ENCODE measurements at places on chromosomes 16 and 17. TPM values are rescaled to one million over a fixed set of nuclear protein-coding genes. Genes with fewer than 3 reads are reported as not detected.
A peak's percentile ranks its signal among the peaks of the same experiment; 100 is the strongest.

Gene SNAI3
- 14.3 TPM for total RNA-seq

Gene UBE2G1
- 69.1 TPM for total RNA-seq

- DNase-seq, result no peak
Observed at GRCh38 chr17:35732806-35733136, 1.3 kb downstream of the RASL10B start.

Gene ZNF750
- total RNA-seq, result not detected

GRCh38 chr17:82915010-82915756 lies 75.4 kb upstream of the ZNF750 start:
- no peak for DNase-seq

DNA sequence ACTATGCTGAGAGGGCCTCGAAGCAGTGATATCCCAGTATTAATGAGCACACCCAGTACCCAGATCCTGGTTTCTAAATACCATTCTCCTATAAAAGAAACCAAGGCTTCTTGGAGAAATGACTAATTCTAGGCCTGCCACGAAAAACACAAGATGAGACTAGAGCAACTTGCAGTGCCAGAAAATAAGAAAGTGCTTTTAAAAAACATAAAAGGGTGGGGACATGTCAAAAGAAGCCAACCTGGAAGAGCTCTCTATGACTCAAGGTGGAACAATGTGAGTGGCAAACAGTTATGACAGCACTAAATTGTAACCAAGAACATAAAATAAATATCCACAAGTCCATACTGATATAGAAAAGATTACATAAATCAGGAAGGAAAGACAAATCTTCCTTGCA lies 153.2 kb upstream of the KCNJ18 start:
- DNase-seq, result no peak

GRCh38 chr17:52213451-52213850 lies 54.9 kb upstream of the CA10 start:
- no peak for DNase-seq

Gene SLFN11
- 50.1 TPM for total RNA-seq

- no peak for DNase-seq
Observed at GRCh38 chr16:26863931-26864330, 202.8 kb upstream of the C16orf82 start.

DNA sequence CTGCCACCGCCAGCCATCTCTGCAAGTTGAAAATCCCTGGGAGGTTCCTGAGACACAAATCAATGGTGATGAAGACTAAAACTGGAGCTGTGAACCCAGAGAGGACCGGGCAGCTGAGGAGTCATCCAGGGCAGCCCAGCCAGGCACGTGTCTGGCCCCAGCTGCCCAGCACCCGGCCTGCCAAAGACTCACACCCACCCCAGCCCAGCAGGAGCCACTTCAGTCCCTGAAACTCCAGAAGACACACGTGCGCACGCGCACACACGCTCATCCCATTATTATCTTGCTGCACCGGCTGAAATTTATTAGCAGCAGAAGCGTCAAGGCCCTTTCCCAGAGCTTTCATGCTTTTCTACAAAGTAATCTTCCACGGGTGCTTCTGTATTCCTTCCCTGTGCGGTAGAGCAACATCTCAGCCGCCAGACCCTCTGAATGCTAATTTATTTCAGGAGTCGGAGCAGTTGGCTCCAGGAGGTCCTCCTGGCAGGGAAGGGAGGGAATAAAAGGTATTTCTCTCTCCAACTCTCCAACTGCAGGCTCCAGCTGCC lies 59.8 kb upstream of the RBFOX3 start:
- DNase-seq, result no peak

DNA sequence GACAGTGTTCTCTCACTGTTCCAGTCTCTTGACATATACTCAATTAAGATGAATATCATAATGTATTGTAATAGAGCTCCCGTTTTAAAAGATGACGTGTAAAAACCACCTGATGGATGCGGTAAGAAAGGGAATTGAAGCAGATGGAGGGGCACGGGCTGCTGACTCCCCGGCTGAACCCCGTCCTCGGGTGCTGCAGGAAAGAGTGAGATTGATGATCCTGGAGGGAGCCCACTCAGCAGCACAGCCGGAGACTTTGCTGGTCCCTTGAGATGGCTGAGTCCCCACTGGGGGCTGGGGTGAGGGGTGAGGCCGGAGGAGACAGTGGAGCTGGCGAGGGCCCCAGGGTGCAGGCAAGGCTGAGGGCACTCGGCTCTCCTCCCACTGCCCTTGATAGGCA lies 217.4 kb downstream of the RPTOR start:
- DNase-seq, result no peak

Gene KCNH6
- total RNA-seq, result not detected

- DNase-seq, result no peak
Observed at GRCh38 chr17:13522749-13523148, 79.0 kb downstream of the HS3ST3A1 start.

DNA sequence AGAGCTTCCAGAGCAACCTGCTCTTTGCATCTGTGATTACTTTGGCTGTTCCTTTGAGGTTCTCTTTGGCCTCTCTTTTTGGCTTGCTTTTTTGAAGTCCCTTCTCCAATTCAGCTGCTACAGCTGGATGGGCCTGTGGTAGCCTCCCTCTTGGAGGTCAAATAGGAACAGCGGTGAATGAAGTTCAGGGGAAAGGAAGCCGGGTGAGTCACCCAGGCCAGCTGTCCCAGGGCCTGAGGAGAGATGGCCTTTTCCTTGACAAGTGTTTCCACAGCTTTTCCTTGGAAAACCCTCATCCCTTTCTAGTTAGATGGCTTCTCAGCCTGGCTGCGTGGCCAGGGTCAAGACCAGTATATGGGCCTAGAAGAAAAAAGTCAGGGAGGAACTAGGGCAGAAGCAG lies 103.1 kb downstream of the STX8 start:
- no peak for DNase-seq

GRCh38 chr16:61243954-61244353 lies 792.3 kb downstream of the CDH8 start:
- no peak for DNase-seq

DNA sequence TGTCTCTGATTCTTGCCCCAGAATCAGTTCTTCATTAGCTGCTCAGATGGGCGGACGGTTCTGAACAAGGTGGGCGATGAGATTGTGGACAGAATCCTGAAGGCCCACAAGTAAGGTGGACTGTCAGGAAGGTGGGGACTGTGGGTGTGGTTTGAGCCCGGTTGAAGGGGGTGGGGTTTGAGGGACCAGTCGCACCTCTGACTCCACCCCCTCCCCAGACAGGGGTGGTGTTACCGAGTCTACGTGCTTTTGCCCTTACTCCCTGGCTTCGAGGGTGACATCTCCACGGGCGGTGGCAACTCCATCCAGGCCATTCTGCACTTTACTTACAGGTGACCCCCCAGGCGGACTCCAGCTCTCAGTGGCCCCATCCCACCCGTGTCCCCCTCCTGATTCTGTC lies 11.3 kb downstream of the PLD2 start:
- no peak for DNase-seq

GRCh38 chr17:2703606-2704005 lies 8.0 kb downstream of the CLUH start:
- no peak for DNase-seq

DNA sequence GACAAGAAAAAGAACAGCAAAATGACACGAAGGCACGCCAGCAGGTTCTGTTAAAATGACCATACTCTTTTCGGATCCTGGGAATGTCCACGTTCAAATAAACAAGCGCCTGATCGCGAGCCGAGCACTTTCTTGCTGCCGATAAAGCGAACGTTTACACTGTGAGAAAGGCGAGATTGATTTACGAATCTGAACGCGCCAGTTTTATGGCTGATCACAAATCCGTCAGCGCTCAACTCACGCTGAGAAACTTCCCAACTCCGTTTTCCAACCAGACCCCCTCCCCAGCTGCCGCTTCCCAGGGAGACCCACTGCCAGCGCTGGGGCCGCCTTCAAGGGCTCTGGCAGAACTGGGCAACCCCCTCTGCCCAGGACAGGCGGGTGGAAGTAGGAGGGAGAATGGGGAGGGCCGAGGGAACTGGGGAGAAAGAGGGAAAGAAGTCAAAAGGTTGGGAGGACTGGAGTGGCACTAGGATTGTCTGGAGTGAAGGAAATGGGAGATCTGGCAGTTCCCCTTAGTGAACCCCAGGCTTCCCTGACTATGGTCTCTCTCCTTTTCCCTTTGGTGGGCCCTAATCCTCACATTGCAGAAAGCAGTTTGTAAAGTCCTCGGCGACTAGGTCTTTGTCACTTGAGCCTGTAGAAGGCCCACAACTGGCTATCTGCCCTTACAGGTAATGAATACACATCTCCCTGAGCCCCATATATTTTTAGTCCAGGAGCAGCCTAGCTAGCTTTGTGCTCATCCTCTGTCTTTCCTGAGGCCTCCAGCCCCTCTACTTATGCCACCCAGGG lies 6.9 kb downstream of the HOXB4 start:
- DNase-seq, result no peak

DNA sequence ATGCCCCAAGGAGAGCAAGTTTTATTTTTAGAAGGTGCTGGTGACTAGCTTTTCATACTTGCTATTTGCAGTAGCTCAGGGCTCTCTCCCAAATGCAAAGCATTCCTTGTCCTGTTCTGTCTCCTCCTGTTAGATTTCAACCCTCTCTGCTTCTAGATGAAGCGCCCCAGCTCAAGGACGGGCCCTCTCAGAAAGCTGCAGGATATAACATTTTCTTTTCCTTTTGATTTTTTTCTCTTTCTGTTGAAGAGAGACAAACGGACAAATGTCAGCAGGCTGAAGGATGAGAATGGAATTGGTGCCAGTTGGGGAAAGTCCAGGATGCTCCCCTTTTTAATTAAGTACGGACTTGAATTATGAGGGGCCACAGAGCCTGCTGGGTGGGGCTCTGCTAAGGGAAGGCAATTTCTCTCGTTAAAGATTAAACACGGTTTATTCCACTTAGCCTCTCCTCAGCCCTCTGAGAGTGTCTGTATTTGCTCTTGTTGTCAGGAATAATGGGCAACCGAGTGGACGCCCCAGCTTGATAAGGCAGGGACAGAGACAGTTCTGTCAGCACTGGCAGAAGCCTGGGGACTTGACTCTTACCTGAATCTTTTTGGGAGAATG lies 6.2 kb upstream of the ETV4 start:
- no peak for DNase-seq

GRCh38 chr17:80220736-80221215 lies 549 bp downstream of the SLC26A11 start:
- no peak for DNase-seq

- no peak for DNase-seq
Observed at GRCh38 chr16:70746040-70746707, 54.8 kb downstream of the VAC14 start.

- DNase-seq, result peak; percentile 91
Observed at GRCh38 chr17:76246080-76247066, 6.1 kb upstream of the RNF157 start.

DNA sequence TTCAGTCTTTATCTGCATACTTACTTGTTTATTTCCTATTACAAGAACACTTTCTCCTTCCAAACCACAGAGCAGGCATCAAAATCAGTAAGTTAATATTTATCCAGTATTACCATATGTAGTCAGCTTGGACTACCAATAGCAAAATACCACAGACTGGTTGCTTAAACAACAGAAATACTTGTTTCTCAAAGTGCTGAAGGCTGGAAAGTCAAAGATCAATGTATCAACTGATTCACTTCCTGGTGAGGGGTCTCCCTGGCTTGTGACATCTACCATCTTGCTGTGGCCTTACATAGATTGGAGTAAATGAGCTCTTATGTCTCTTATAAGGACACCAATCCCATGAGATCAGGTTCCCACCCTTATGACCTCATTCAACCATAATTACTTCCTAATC lies 2.6 kb downstream of the STXBP4 start:
- DNase-seq, result no peak

Gene G6PC1
- total RNA-seq, result not detected

DNA sequence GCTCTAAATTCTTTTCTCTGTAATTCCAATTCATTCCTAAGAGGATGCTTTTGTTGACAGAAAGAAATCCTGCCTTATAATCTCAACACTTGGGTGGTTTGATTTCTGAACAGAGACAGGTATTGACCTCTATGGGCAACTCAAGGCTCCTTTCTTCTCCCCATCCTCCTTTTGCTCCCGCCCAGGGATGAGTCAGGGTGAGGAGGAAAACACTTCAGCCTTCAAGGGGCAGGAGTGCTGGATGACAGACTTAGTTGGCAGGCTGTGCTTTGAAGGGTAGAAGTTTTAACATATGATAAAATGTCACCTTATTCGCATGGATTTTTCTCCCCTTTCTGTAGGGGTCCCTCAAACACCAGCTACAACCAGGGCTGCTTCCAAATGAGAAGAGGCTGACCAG lies 16.7 kb upstream of the TOM1L1 start:
- no peak for DNase-seq

DNA sequence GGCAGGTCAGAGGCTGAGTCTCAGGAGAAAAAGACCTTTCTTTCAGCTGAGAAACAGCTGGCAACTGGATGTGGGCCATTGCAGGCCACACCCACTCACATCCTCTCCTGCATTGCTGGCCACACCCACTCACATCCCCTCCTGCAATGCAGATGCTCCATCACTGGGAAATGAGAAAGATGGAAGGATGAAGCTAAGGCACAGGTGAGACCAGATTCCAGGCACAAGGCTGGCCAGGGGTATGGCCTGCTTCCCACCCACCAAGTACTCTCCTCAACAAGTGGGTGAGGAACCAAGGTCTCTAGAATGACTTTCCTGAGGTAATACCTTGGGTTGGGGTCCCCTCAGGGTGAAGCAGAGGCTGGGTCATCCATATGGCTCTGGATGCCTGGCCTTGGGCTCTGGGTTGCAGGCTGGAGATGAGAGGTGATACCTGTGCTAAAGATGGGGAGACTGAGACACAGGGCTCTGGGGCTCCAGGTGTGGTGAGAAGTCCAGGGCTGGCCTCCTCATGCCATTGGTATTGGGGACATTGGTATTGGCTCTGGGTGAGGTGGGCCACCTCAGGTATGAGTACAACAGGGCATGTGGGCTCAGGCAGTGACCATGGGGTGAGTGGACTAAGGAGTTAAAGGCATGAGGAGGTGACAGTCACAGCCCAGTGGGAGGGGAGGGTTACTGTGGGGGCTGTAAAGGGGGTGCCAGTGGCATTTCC lies 1726.8 kb downstream of the TP53TG3F start:
- DNase-seq, result no peak

Gene KRTAP4-3
- total RNA-seq, result not detected

DNA sequence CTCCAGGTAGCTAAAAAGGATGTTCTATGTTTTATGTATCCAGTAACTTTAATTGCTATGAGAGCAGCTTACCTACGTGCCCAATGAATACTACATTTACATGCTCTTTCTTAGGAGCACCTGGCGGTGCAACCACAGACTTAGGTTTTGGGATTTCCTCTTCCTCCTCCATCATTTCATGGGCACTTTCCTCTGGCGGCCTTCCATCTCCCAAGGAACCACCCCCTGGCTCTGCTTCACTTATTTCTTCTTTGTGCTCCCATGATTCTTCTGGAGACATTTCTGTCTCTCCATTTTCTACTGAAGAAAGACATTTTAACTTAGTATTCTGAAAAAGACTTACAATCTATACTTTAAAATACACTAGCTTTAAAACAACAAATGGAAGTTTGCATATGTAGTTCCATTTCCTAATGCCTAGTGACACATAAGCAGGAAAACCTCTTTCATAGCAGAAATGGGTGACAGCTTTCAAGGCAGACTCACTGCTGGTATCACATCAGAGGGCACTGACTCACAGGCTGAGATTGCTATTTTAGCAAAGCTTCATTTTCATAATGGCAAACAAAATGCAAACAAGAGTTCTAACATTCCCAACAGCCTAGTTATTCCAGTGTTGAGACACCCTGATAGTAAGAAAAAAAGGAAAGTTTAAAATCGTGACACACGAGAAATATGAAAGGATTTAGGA lies 19.1 kb downstream of the GSPT1 start:
- DNase-seq, result no peak

GRCh38 chr17:57842280-57842679 lies 7.6 kb downstream of the MRPS23 start:
- no peak for DNase-seq

Gene SPIRE2
- total RNA-seq, result 0.08 TPM

Gene CACNA1H
- 0.57 TPM for total RNA-seq

GRCh38 chr16:2089706-2090480 lies 42.1 kb downstream of the TSC2 start:
- no peak for DNase-seq

Measured in activated CD8-positive, alpha-beta T cell treated with anti-CD3 and anti-CD28 coated beads, Interleukin-2, amount 10 ng/mL, durations not matched to agents 7 days and 5 days (primary cell).